AG04449 (cell line): ENCODE measurements at places on chromosomes 2 and 18.

DNA sequence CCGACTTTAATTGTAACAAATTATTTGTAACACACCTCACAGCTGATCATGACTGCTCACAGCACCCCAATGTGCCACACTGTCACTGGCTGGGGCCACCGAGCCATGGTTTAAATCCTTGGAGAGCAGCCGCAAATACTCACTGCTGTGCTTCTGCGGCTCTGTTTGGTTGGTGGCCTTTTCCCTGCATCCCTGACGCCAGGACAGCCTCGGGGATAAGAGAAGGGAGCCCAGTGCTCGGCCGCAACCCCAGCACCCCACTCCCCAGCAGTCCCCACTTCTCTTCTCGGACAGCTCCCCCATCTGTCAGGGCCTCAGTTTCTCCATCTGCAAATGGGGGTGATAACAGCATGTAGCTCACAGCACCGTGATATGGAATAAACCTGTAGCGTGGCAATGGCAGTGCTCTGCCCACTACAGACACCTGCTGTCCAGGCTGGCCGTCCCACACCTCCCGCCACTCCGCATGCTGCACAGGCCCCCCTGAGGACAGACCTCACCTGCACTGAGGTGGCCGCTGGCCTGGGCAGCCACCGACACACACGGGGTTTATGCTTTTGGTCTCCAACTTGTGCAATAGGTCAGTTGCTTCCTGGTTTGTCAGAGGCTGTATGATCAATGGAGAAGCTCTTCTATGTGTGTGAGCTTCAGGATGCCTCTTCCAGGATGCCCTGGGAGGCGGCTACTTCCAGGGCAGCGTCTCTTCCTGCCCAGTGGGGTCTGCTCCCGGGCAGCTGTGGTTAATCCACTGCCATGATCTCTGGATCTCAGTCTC is 87.1 kb downstream of the NDUFA10 start:
- DNase-seq = no peak

DNA sequence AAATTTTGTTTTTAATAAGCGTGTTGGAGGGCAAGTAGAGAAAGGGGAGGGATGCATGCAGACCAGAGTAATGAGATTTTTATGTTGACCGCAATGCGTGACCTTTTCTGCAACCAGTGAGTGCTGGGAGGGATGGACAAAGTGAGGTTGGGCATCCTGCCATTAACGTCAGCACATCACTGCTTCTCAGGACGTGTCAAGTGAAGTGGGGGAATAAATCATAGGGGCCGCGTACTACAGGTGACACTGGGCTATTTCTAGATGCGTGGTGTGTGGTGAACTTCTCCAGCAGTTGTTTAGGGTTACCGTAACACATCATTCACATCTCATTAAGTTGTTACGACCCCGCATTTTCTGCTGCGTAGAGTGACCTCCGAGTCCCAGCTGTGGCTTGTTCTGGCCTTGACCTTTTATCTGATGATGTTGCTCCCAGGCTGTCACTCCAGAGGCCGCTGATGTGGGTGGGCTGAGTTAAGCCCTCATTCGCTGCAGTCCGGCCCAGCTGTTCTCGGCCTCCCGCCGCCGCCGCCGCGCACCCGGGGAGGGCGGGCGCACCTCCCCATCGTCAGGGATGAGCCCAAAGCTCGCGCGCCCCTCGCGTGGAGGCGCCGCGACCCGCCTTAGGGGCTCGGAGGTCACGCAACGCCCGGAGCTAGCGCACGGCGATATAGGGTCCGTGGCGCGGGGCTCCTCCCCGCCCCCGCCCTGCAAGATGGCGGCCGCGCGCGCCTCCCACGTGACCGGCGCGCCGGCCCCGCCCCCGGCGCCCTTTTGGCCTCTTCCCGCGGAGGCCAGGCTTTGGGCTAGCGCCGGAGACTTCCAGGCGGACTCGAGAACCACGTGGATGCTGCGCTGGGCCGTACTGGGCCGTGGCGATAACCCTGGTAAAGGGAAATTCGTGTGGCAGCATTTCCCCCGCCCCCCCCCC is 3.5 kb downstream of the ZCCHC2 start:
- DNase-seq = no peak

GRCh38 chr2:216508229-216508628 is 9.6 kb downstream of the RPL37A start:
- no peak for DNase-seq

DNA sequence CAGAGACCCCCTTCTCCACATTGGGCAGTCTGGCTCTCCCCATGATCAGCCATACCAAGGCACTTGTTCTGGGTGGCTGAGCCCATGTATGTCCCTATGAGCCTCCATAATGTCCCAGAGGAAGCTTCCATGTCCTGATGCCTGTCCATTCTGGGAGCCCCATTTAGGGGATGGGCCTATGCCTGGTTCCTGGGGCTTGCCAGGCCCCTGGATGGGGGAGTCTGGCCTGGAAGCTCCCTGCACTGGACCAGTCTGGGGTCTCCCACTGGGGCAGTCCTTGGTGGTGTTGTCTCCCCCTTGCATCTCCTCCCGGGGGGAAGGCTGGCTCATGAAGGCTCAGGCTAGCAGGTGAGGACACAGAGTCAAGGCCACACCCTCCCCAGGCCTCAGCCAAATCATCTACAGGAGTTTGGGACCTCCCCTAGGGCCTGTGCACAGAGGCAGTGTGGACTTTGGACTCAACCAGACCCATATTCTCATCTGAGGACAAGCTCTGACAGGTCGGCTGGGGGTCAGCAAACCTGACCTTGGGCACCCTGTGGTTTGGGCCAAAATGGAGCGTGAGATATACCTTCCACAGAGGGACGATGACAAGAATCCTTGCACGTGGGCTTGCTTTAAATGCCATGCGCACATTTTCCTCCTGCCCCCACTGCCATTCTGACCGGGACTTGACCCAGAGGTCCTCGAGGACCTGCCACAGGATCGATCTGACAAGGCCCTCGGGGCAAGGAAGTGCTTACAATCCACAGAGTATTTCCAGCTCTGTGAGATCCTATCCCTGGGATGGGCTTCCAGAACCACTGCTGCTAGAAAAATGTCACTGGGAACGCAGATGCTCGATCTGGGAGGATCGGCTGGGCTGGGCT is 38.8 kb downstream of the INHBB start:
- no peak for DNase-seq

- DNase-seq = no peak
These were observed 81.4 kb downstream of the MYCN start for GRCh38 chr2:16021611-16022363.

DNA sequence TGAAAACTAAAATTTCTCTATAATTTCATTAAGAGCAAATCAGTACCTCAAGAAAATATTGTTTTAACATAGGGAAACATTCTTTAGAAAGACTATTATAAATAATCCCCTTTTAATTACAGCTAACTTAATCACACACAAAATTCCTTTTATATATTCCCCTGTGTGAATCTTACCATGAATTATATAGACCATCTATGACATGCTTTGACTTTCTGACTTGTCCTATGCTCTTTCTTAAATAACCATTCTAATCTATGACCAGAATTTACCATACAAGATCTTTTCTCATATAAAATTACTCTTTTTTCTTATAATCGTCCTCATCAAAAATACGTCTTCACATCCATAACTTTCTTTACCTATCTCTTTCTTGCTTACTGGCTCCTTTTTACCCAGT is 824.2 kb upstream of the FAM98A start:
- no peak for DNase-seq

GRCh38 chr2:8344144-8345097 is 337.4 kb upstream of the ID2 start:
- no peak for DNase-seq
